ENCODE measurements at places on chromosomes 2 and 18.

DNA sequence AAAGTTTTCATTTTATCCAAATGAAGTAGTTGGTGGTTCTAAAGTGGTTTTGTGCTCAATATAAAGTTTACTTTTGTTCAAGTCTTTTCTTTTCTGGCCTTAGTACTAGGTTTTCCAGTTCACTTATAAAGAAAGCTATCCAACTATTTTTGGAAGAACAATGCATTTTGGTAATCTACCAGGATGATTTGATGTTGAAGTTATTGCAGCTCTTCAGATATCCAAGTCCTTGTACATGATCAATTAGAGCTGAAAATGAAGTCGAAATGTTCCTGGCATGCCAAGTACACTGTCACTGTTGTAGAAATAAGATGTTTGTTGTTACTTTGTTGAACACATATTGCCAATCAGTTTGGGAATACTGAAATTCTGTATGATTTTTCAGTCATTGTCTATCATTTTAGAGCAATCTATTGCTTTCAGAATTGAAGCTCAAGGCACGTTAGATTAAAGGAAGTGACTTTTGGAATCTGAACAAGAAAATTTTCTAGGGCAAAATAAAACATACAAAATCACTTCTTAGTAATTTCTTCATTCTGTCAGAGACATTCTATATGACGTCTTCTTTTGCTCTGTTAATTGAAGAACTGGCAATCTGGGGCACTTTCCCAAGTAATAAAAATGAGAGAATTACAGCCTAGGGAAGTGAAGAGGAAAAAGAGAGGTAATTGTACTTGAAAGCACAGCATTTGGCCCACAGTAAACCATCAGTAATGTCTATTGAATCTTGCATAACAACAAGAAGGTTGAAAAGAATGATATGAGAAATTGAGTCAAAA lies 232.3 kb downstream of the MREG start:
- DNase-seq = no peak

GRCh38 chr18:37577051-37577611 lies 11.5 kb upstream of the CELF4 start:
- no peak for DNase-seq

GRCh38 chr18:950882-951495 lies 46.3 kb downstream of the ADCYAP1 start:
- no peak for DNase-seq

DNA sequence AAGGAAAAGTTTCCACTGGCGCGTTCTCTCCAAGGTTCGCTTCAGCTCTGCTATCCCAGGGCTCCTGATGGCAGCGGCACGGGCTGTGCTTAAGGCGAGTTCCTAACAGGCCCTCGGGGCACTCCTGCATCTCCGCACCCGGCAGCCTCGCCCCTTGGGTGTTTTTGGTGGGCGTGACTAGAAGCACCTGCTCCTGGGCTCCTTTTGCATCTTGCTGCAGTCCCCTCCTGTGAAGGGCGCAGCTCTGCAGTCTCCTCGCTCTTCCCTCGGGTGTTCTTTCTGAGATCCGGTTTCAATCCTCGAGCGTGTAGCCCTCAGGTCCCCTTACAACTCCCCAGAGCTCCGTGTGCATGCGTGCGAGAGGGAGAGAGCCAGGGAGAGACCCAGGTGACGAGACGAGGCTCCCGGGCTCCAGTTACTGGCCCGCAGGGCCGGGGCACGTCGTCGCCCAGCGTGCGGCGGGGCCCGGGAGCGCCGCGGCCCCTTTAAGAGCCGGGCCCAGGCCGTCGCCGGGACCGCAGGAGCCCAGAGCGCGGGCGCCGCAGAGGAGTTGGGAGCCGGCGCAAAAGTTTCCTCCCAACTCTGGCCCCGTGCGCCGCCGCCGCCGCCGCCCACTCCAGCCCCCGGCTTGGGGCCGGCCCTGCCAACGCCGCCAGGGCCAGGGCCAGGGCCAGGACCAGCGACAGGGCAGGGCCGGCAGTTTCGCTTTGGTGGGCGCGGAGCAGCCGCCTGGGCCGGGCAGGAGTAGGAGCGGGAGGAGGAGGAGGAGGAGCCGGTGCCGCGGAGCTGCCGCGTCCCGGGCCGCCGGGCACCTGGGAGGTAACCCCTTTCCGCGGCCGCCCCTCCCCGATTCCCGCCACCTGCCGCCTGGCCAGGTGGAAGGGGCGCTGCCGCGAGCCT lies at the start of gene PARD3B:
TSS of gene PARD3B (plus strand) at position 515 of the 900 bp plus-strand sequence. CDS start 525 bp downstream, outside the sequence.
- DNase-seq = no peak

DNA sequence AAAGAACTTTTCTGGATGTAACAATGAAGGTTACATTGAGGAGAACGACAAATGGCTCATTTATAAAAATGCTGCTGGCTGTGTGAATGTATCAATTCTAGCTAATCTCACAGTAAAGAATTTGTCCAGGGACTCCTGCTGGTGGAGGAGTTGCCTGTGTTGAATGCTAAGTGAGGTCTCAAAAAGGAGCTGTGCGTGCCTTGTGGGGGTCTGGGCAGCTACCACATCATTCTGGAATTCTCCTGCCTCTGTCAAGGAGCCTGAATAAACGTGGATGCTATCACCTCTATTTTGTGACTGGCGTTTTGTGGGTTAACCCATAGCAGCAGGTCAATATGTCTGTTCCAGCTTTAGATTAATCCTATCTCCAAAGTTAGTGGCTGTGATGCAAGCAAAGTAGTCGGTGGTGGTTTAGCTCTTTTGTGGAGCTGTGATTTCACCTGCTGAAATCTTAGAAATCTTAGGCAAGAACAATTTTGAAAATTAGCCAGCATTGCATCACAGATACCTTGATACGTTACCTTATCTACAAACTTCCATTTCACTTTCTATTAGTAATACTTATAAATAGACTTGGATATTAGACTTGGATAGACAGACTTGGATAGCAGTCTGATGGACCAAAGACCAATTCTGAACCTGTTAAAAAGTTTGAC lies 96.8 kb downstream of the MTCL1 start:
- DNase-seq = no peak

DNA sequence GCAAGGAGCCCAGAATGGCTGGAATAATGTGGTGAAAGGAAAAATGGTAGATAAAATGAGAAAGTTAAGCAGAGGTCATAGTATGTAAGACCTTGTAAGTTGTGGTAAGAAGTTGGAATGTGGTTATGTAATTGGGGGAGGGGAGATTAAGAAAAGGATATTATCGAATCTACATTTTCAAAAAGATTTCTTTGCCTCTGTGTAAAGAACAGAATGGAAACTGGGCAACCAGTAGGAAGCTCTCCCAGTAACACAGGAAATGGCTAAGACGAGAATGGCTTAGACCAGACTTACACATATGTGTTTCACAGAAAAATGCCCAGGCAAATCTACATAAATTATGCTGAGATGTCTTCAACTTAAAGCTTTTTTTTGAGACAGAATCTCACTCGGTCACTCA lies 13.2 kb downstream of the MEMO1 start:
- peak; percentile 15 for DNase-seq

GRCh38 chr2:175402571-175402970 lies 221.1 kb upstream of the ATP5MC3 start:
- DNase-seq = no peak

DNA sequence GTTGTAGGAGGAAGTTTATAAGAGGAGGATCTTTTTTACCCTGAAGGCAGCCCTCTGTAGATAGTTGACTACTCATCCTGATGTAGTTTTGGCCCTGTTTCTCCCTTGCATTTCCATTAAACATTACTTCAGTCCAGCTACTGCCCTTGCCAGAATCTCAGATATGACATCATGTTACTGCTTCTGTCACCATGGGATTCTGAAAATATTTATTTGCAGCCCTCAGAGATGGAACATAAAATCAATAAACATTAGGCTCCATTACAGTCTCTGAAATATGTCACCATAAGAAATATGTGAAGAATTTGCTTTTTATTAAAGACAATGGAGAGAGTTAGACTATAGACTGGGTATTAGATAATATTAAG lies 68.7 kb upstream of the STK39 start:
- no peak for DNase-seq

DNA sequence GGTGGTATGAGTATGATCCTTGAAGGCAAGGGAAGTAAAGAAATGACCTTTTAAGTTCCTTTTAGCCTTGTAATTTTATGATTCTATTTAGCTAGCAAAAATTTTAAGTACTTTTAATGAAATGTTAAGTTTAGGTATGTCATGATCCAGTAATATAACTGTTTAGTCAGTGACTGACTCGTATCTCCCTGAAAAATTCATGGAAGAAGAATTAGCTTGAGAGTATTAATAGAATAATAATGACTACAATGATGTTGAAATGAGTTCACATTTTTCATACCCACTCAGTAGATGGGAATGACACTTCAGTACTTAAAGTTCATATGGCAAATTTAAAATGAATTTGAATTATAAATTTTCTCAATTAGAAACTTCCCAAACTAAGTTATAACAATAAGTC lies 14.6 kb downstream of the RAB3GAP1 start:
- no peak for DNase-seq

DNA sequence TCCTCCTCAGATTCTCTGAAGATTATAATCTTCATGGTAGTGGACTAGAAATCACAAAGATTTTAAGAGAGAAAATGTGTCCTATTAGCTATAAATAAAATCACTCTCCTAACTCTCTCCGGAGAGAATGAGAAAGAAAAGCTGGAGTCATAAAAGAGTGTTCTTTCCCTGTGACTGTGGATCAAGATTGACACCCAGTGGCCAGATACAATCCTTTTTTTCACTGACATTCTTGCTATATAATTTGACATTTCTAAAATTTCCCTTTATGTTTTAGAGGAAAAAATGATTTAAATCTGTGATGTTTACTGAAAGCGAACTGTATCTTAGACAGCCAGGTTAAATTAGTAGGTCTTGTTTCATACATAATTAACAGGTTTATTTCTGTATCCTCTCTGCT lies 35.4 kb upstream of the LRP2 start:
- DNase-seq = no peak

- DNase-seq = no peak
These were observed 962.3 kb upstream of the NRXN1 start for GRCh38 chr2:51994123-51994763.

- no peak for DNase-seq
These were observed 18.2 kb downstream of the PFN4 start for GRCh38 chr2:24104906-24105305.

DNA sequence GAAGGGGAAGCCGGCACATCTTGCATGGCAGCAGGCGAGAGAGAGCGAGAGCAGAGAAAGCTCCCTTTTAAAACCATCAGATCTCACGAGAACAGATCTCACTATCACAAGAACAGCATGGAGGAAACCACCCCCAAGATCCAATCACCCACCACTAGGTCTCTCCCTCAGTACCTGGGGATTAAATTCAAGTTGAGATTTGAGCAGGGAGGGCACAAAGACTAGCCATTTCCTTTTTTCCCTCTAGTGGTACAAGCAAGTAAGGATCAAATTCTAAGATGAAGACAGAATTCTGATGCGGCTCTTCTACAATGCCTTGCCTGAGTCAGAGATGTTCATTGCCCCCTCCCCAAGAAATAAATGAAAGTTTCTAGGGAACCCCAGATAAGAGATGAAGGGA lies 45.6 kb upstream of the ANKRD44 start:
- no peak for DNase-seq

DNA sequence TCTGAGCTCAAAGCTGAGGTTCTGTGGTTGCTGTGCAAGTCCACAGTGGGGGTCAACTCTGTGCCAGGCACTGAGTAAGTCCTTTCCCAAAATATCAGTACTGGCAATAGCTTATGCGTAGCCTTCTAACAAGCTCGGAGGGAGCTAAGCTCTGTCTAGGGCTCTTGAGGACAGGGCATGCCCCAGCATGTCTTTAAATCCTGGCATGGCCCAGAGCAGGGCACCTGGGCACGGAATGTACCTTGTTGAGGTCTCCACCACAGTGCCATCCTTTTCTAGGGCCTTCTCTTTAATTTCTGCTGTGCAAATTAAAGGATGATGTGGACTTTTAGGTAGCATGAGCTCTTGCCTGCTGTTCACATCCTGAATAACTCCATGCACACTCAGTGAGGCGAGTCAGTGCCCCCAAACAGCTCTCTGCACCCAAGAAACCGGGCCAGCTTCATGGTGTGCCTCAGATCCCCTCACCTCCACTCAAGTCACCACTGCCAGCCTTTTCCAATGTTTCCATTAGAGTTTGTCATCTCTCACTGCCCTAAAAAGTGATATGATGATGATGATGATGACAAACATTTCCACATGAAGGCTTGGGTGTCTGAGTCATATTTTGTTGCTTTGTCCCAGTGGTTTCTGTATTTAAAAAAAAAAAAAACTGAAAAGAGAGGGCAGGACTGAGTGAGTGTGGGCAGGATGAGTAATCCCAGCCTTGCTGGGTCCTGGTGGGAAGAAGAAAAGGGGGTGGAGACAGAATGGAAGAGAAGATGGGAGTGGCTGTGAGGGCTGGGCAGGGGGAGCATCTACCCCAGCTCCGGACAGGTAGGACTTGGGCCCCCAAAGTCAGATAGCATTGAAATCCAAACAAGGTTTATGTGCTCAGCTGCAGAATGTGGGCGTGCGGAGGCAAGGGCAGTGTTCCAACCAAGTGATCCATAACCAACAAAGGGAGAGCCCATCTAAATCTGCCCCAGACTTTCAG lies 78.9 kb downstream of the ZBTB7C start:
- no peak for DNase-seq

DNA sequence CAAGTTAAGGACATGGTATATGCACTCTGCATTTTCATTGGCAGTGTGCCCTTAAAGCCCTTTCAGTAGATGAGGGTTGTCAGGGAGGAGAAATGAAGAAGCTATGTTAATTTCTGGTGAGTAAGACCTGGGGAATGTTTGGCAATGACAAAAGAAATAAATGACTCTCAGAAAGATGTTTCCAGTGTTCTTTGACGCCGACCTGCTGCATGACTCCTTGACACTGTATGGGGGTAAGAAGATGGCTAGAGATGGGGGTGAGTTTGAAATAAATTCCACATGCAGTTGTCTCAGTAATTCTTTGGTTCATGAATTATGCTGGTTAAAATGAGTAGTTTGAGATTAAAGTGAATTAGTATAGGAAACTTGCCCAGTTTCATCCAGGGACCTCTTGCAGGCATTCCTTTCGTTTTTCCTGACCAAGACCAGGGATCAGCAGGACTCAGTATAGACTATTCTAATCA lies 5.9 kb downstream of the CCDC121 start:
- no peak for DNase-seq

GRCh38 chr2:238838786-238839327 lies 9.0 kb upstream of the TWIST2 start:
- no peak for DNase-seq

DNA sequence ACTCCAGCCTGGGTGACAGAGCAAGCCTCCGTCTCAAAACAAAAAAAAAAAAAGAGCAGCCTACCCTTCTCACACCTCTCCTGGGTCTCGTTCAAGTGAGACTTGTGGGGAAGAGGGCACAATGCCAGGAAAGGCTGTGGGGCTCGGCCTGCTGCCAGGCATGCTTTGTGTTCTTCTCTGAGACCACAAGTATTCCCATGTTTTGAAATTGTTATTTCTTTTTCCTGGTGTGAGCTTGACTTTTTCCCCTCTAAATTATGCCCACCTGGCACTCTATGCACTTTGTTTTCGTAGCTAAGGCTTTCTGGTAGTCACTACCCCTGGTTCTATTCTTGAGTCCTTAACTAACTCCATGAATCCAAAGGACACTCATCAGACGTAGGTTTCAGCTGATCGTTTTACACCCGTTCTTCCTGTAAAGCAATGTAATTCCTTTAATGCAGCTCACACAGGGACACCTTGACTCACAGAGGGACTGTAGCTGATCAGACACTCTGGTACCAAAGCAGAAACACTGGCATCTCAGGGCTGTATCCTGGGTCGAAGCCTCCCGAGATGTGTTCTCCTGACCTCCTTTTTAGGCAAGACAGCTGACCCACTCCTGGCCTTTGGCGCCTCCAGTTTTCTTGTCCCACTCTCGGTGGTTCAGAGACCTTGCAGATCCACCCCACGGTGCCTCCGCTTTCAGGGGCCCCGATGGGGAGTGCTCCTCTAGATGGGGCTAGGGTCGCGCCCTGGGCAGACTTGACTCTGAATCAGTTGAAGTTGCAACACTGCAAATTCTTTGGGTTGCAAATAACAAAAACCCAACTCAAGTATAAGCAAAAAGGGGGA lies 193.3 kb upstream of the AGAP1 start:
- DNase-seq = no peak
